Cortex of kidney (tissue), 1 donor: ENCODE measurements at places on chromosomes 2 and 18.

GRCh38 chr18:56878711-56879110 lies 227.6 kb downstream of the WDR7 start:
- DNase-seq: no peak

DNA sequence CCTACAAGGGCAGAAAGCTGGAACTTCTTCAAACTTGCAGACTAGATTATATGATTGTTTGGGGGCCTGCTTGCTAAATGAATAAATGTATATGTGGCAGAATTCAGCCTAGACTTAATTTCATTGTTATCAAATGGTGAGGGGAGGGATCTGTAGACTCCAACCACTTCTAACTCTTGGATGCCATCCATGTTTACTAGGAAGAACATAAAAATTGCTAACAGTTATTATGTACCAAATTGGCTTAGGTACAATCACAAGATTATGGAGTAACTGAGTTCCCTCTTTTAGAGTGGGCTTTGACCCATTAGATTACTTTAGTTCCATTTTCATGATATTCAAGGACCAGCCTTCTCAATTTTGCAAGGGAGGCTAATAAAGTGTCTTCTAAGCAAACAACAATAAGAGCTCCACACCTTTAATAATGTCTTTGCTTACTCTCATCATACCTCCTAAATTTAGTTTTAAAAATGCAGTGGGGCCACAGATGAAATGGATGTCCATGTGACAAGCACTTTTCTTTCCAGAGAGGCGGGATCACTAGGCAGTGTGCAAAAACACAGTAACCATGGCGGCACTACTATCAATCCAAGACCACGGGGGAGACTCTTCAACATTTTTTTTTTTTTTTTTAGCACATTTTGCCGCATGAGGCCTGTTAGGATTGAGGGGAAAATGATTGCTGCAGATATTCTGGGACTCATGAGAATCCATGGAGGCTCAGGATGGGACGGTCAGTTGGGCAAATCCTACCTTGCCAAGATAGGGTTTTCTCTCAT lies 217.6 kb upstream of the SPRED2 start:
- no peak for DNase-seq

GRCh38 chr2:14189929-14190328 lies 442.6 kb upstream of the LRATD1 start:
- DNase-seq: no peak

- DNase-seq: no peak
Measured at GRCh38 chr2:130241041-130241707, 42.9 kb upstream of the TUBA3E start.

GRCh38 chr2:111659361-111660333 lies 224.3 kb downstream of the ANAPC1 start:
- DNase-seq: no peak

DNA sequence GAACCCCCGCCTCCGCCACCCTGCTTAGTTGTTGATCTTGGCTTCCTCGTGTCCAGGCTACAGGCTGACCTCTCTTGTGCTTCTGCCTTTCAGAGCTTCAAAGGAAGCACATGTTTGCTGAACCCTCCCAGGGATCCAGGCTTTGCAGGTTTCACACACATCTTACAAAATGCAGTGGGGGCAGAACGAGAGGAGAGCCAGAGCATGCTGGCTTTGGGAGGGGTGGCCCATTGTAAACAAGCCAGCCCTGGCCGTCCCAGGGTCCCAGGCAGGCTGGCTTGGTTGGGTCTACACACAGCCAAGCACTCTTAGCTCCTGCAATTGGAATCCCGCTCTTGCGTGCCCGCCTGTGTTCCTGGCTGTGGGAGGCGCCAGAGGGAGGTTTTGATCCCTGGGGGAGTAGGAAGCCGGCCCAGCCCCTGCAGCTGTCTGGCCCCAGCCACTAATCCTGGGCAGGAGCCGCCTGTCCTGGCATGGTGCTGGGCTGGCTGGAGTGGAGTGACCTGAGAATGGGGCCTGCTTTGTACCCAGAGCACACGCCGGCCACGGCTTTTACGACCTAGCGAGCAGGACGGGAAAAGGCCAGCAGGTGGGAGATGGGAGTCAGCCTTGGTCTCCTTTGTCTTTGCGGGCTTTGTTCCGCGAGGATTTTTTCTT lies 53.9 kb downstream of the SH3BP4 start:
- DNase-seq: no peak

- peak; percentile 58 for DNase-seq
Measured at GRCh38 chr2:127387655-127388422, at the start of gene MAP3K2. TSS of gene MAP3K2 (minus strand) at chr2:127387975. CDS start at chr2:127343129, 44,846 bp downstream.

DNA sequence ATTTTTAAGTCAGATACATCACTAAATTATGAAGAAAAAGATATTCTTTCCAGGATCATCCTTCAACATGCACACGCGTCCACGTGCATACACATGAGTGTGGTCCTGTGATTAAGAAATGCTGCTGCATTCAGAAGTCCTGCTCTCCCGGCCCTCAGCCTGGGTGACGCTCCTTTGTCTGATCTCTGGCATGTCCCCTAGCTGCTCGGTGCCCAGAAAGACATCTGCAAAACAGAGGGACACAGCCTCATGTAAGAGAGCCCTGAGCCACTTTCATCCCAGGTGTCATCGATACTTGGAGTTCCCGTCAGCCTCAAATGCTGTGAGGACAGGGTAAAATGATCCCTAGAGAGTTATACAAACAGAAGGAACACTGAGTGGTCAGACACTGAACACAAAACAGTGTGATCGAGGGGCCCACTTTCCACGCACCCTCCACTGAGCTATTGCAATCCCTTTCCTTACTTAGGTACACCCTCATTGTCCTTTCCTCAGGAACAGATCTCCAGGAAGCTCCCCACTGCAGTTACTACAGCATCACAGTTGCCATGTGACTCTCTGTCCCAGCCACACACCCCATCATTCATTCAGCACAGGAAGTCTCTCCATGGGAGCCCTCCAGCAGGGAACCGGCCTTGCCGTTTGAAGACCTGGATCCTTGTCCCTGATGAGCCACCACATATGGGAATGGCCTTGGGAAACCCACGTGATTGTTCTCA lies 32.1 kb downstream of the CRACDL start:
- DNase-seq: no peak

GRCh38 chr2:134359367-134360081 lies 105.7 kb downstream of the MGAT5 start:
- DNase-seq: no peak

- DNase-seq: no peak
Measured at GRCh38 chr2:165970663-165971062, 17.1 kb upstream of the TTC21B start.

DNA sequence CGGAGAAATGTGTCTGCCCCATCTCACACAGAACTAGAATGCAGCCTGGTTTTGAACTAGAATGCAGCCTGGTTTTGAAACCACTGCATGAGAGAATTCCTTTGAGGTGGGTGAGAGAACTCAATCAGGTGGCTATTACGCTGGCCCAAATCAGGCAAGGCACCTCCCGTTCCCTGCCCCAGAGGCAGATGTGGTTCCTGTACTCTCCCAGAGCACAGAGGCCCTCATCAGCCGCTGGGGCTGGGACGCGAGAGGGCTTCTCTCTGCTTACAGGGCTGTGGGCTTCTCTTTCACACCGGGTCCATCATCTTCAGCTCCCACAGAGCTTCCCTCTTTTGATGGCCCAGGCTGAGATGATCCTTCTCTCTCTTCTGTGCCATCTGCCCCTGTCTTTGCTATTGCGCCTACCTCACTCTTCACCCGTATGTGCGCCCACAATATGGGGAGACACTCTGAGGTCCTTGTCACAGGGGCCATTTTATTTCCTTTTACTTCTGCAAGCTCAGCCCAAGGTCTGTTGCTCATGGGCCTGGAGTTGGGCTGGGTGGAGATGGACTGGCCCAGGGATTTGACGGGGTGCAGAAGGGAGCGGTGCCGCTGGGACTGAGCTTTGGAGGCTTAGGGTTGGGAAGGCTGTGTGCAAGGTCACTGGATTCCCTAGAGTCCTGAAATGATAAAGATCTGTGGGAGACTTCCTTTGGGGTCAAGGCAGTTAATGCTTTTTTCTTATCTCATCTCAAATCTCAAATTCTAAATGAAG lies 84.4 kb upstream of the HS6ST1 start:
- DNase-seq: no peak

DNA sequence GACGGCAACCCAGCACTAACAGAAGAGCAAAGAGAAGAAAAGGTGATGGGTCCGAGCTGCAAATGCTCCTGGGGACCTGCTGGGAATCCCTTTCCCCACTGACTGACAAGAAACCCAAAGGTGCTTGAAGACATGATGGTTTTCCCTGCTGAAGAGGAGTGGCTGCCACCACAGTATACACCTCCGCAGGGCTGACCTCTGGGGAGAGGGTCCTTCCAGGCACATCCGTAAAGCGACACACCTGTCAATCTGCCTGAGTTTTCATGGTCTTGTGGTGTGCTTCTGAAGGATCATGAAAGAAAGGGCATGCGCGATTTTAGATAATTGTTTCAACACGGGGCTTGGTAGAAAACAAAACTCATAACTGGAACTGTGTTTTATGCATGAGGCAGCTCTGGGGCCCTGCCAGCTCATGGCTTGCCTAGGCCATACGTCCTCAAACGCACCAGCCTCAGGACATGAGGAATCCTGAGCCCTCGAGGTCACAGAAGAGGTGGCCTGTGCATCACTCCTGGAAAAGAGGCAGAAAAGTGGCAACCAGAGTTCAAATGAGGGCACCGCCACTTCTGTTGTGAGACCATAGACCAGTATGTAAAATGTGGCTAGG lies 51.8 kb downstream of the SERTAD2 start:
- DNase-seq: no peak

GRCh38 chr2:12469141-12469561 lies 247.6 kb upstream of the TRIB2 start:
- DNase-seq: no peak

- no peak for DNase-seq
Measured at GRCh38 chr2:207161247-207162123, 4.3 kb downstream of the KLF7 start.

DNA sequence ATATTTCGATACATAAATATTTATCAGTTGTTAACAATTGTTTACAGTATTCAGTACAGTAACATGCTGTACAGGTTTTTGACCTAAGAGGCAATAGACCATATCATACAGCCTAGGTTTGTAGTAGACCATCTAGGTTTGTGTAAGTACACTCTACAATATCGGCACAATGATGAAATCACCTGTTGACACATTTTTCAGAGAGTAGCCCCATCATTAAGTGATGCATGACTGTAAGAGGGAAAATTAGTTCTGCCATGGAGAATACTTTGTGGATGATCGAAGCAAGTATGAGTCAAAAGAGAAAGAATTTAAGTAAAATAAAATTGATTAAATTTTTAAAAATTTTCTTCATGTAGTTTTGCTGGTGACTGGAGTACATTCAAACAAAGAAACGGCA lies 32.6 kb downstream of the VIT start:
- no peak for DNase-seq

DNA sequence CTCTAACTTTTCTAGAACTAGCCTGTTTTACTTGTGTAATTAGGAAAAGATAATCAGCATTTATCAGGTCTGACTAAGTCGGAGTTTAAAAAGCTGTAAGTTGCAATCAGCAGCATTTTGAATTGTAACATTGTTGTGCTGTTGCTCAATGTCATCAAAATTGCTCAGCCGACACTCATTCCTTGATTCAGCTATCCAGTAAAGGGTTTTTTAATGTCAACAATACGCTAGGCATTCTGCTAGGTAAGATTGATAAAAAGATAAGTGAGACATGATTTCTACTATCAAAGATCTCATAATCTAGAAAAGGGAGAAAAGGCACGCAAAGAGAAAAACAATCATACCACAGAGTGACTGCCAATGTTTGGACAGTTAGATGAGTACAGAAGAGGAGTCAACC lies 327.1 kb upstream of the CDH2 start:
- DNase-seq: no peak

DNA sequence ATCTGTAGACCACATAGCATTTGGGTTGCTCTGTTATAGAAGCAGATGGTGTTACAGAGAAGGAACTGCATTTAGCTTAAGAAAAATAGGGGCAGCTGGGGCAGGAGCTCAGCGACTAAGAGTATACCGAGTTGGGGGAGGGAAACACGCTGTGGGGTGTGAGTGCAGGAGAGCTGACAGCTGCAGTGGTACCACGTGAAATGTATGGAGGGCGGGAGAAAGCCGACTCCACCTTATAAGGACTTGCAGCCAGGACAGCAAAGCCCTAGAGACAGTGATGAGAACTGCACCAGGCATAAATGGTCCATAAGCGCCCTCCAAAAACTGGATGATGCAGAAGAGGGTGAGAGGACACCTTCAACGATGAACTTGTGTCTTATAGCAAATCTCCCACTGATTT lies 237.6 kb downstream of the PRKCE start:
- no peak for DNase-seq

DNA sequence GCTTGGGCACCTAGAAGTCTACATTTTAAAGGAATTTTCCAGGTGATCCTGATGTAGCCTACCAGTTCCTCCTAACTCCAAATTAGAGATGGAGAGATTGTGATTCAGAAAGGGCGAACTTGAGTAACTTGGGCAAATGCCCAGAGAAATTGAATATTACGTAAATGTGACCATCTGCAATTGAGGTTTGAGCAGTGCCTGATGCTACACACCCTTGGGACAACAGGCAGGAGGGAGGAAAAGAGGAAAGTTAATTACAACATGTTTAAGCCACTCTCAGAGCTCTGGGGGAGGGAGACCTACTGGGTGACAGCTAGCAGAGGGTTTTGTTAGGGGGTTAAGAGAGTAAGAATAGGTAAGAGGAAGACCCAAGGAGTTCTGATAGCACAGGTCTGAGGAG lies 208.9 kb downstream of the LPIN1 start:
- no peak for DNase-seq

DNA sequence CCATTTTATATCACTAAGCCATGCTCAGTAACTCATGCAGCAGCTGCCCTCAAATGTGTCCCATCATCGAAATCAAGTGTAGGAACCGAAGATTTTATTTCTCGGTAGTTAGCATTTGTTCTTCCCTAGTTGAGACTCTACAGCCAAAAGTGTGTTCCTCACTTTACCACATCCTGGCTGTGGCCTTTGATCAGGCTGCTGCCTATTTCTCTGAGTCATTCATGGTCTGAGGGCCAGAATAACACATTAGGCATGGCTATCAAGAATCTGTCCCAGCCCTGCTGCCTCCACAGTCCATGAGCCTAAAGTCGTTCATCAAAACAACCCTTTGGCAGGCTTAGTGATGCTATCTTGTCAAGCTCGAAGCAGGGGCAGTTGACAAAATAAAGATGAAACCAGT lies 300.1 kb downstream of the TDRD15 start:
- DNase-seq: no peak

DNA sequence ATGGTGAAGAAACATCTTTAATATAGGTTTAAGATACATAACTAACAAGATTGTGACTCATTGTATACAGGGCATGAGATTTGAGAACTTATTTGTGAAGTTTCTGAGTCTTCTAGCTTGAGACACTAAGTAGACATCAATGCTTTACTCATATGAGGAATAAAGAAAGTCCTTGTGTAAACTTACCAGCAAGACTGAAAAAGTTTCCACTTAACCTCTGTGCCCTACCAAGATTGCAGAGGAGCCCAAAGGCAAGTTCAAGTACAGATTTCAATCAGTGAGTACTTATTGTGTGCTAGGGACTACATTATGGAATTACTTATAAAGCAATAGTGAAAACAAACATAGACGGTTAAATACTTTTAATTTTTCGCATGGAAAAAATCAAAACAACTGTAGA lies 1041.2 kb upstream of the CELF4 start:
- DNase-seq: no peak

- DNase-seq: no peak
Measured at GRCh38 chr18:23583071-23583865, 3.0 kb downstream of the NPC1 start.

GRCh38 chr2:47631792-47632398 lies 151.1 kb upstream of the MSH6 start:
- DNase-seq: no peak
